ENCODE measurements at places on chromosomes 5 and 9. TPM values are rescaled to one million over a fixed set of nuclear protein-coding genes. Genes with fewer than 3 reads are reported as not detected.

Gene PITX1
- 0.78 TPM for total RNA-seq

Gene PCDHA6
- total RNA-seq, result not detected

GRCh38 chr5:74232276-74232675 lies 408.3 kb downstream of the ENC1 start:
- no peaks in the 10 kb centered on the region for H3K36me3 ChIP-seq
- no peak overlapping the region for H3K27ac ChIP-seq

Gene KCNIP1
- not detected for total RNA-seq

GRCh38 chr9:14271093-14271673 lies 42.8 kb downstream of the NFIB start:
- peaks cover 15% of the 10 kb centered on the region for H3K27me3 ChIP-seq
- H3K4me1 ChIP-seq, result no peaks in the 10 kb centered on the region
- H3K4me3 ChIP-seq, result no peak overlapping the region
- no peak for DNase-seq
- H3K27ac ChIP-seq, result no peak overlapping the region

Gene QRFP
- total RNA-seq, result not detected

GRCh38 chr5:139410993-139411828 lies 7.3 kb upstream of the SPATA24 start:
- H3K36me3 ChIP-seq, result peaks cover 21% of the 10 kb centered on the region
- H3K27me3 ChIP-seq, result no peaks in the 10 kb centered on the region
- H3K4me1 ChIP-seq, result peaks cover 55% of the 10 kb centered on the region
- no peak overlapping the region for H3K4me3 ChIP-seq
- H3K27ac ChIP-seq, result peak overlapping the region; percentile 66

DNA sequence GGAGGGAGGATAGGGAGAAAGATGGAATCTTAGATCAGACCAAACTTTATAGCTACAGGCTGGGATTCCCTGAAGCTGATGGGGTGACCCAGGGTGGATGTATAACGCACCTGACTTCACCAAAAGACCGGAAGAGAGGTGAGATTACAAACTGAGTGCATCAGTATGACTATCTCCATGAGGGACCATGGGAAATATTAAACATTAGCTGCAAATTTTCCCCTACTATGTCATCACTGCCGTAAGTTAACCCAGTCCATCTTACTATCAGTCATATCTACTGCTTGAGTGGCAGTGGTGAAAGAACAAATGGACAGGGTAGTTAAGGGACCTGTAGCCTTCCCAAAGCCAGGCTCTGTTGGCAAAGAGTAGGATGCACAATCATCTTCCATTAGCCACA lies 368.3 kb downstream of the EFNA5 start:
- H3K27me3 ChIP-seq, result peaks cover 12% of the 10 kb centered on the region
- H3K4me1 ChIP-seq, result no peaks in the 10 kb centered on the region
- no peak overlapping the region for H3K4me3 ChIP-seq
- DNase-seq, result no peak

DNA sequence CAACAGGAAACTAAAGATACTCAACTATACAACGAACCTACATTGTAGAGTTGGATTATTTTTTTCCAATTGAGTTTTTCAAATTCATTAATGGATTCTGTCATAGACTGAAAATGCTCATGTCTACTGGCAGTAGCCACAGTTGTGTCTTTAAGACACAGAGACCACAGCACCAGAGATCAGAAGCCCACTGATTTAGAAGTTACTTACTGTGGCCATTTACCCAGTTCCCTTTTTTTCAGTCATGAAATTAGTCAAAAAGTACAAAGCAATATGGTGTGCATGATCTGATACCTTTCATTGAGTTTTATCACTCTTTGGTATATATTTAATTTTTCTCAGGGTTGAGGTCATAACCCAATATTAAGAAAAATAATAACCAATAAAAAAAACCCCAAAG lies 1640.2 kb upstream of the WWC1 start:
- no peaks in the 10 kb centered on the region for H3K4me1 ChIP-seq
- DNase-seq, result no peak
- no peak overlapping the region for H3K27ac ChIP-seq
- H3K4me3 ChIP-seq, result no peak overlapping the region
- no peaks in the 10 kb centered on the region for H3K36me3 ChIP-seq

Gene TEK
- total RNA-seq, result not detected

- H3K27ac ChIP-seq, result peak overlapping the region; percentile 95
- DNase-seq, result no peak
- peaks cover 47% of the 10 kb centered on the region for H3K36me3 ChIP-seq
- no peaks in the 10 kb centered on the region for H3K27me3 ChIP-seq
- H3K4me1 ChIP-seq, result peaks cover 42% of the 10 kb centered on the region
- peak overlapping the region; percentile 59 for H3K4me3 ChIP-seq
Measured at GRCh38 chr5:172133359-172134029, 54.5 kb downstream of the STK10 start.
